ENCODE measurements at places on chromosomes 5 and 9.

DNA sequence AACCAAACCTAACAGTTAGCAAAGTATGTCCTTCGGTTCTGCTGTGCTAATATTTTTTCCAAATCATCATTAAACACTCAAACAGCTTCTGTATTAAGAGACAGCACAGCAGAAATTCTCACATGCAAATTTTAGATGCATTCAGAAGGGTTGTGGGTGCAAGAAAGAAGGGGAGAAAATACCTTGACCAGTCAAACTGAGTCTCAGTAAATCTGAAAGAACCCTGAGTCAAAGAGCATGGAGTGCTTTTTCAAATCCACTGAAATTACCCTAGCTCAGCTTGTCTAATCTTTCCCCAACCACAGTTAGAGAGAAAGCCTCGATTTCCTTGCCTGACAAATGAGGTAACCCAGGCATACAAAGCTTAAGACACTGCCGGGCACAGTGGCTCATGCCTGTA is 55.1 kb downstream of the RETREG1 start:
- DNase-seq = no peak

GRCh38 chr9:114015607-114016006 is 62.5 kb downstream of the AMBP start:
- DNase-seq = no peak

DNA sequence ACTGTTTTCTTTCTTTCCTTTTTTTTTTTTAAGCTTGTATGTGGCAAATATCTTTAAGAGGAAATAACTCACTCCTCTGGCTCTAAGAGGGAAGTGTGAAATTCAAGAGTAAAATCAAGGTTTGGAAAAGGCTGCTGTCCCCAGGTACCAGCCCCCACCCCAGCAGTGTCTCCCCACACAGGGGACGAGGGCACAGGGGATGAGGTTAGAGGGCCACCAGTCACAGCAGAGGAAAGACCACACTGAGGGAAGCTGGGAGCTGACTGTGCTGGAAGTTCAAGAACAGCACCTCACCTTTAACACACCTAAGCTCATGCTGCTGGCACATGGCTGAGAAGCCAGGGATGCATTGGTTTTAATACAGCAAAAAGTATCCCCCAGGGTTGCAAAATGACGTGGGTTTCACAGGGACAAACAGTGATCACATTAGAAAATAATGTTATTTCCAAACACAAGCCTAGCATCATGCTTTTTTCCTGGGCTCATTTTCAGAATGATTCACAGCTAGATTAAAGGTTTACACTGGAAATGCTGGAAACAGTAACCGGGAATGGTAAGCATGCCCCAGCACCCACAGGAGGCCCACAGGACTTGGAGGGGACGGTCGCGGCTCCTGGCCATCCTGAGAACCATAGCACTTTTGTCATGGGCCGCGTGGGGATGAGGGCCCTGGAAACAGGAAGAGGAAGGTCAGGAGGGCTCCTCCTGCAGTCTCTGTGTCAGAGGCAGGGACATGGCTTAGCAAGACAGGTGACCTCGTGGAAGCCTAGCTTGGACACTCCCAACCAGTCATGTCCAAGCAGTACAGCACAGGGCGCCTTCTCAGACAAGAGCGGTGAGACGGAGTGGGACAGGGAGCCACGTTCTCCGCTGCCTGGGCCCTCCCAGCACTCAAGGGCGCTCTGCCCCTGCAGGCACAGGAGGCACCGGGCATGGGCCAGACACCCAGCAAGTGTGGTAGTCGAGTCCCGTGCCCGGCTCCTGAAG is 6.9 kb downstream of the LPCAT1 start:
- DNase-seq = no peak

- DNase-seq = no peak
Measured at GRCh38 chr5:56227691-56228090, 5.4 kb downstream of the ANKRD55 start.

DNA sequence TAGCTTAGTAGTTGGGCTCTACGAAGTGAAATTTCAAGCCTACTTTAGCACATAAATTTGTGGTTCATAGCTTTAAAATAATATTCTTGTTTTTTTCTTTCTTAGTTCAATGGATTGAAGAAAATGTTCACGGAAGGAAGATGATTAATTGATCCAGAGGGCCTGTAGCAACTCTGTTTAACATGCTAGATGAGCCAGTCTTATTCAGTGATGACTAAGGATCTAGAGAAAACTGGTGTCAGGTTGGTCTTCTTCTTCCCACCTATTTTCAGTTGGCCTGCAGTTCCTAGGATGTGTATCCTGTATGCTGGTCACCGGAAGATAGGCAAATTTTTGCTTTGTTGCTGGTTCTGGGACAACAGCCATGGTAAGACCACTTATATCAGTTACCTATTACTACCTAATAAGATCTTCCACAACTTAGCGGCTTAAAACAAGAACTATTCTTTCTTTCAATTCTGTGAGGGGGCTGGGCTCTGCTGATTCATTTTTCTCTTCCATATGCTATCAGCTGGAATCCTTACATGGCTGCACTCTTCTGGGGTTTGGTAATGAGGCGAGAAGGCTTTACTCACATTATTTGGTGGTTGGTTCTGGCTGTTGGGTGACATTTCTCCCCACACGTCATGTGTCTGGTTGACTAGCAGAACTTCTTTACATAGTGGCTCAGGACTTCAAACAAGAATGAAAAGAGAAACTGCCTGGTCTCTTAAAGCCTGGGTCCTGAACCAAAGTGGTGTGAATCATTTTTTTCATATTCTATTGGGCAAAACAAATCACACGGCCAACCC is 182.7 kb upstream of the ACTBL2 start:
- no peak for DNase-seq

DNA sequence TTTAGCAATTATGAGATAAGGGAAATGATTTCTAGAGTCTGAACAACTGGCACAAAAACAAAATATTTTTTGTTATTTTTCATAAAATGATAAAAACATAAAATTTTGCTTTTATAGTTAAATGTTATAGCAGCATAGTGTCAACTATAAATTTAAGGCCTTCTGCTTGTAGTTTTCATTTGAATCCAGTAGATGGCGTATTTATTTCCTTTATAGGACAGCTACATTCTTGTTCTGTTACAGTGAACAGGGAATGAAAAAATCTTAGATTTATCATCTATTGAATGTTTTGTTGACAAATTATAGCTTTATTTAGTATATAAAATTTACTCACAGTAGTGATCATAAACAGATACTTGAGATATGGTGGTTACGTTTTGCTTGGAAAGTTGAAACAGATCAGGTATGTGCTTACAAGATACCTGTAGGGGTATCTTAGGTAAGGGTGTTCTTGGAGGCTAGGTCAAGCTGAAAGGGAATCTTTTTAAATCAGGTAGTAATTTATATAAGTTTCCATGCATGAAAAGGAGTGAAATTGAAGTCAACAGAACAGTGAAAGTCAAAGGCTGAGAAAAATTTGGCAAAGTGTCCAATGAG is 239.3 kb upstream of the GRIN3A start:
- no peak for DNase-seq

DNA sequence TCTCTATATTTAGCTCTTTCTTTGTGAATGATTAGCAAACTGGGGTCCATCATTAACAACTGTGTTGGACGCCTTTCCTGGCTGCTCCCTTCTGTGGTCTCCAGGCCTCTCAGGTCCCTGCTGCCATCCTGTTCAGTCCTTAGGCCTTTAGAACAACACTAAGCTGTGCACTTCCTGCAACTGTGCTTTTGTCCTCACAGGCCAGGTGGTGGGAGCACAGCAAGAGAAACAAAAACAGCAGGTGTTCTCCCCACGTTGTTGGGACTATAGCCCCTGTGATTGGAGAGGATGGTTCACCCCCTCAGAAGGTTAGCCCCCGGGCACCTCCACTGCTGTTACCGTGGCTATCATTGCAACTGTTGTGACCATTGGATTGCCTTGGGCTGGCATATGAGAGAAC is 41.7 kb upstream of the CLINT1 start:
- DNase-seq = no peak

DNA sequence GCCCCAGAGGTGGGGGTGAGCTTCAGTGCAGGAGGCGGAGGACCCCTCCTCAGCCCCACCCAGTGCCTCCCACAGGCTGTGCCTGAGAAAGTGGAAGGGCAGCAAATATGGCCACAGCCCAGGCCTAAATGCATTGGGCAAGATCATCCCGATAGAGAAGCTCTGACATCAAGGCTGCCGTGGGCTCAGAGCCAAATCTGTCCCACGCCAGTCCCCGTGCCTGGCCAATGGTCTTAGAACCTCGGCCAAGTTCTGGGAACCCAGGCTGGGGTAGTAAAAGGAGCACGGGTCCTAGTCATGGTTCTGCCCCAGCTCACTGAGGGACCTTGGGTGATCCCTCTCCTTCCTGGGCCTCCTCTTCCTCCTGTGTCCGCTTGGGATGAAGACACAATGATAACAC is 27.7 kb upstream of the TNIP1 start:
- no peak for DNase-seq

- DNase-seq = no peak
Measured at GRCh38 chr5:14364096-14364495, 217.5 kb upstream of the OTULINL start.

GRCh38 chr5:140550147-140551079 is 3.0 kb downstream of the EIF4EBP3 start:
- DNase-seq = no peak

DNA sequence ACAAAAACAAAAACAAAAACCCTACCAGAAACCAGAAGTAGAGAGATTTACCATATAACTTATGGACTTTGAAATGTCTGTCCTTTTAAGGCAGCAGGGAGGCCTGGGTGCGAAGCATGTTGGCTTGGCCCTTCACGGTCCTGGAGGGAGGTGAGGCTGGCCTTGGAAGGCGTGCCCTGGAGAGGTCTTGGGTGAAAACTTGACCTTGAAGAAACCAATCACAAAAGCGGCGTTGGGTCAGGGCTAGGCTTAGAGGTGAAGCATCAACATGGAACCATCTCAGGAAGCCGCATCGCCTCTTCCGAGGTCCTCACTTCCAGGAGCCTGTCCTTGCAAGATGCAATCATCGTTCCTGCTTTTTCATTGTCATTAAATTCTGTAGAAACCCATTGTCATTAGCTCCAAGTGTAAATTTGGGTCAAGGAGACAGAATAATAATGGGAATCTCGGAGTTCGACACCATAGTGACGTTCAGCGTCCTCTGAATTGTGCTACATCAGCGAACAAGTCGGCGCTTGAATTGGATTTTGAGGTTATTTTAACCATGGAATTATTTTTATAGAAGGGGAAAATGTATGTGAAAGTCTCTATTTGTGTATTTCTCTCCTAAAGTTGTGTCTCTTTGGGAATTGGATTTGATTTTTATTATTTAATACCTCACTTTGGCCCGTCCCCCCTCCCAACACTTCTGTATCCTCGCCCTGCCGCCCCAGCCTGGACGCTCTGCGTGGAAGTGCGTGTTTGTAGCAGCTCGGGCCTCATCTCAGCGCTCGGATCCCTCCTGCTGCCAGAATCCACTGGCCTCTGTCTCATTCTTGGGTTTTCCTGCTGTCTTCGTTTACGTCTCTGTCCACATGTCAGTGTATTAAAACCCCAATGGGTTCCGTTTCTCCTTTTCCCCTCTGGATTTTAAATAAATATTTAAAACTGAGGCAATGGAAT is 11.1 kb upstream of the ORM1 start:
- DNase-seq = no peak

- no peak for DNase-seq
Measured at GRCh38 chr5:89857790-89858189, 551.8 kb downstream of the CETN3 start.

- no peak for DNase-seq
Measured at GRCh38 chr9:137407590-137408300, 15.2 kb downstream of the EXD3 start.

DNA sequence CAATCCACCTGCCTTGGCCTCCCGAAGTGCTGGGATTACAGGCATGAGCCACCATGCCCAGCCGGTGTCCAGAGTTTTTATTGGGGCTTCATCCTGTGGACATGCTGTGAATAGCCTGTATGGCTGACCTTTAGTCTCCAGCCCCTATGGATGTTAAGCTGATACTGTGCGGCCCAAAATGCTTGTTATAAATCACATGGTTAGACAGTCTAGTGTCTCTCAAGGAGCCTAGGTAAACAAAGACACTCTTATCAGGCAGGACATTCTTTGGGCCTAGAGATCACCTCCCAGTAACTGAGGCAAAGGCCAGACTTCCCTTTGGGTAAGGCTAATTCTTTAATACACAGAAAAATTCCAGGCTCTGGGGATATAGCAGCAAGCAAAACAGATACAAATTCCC is 22.0 kb upstream of the SLC46A2 start:
- no peak for DNase-seq

DNA sequence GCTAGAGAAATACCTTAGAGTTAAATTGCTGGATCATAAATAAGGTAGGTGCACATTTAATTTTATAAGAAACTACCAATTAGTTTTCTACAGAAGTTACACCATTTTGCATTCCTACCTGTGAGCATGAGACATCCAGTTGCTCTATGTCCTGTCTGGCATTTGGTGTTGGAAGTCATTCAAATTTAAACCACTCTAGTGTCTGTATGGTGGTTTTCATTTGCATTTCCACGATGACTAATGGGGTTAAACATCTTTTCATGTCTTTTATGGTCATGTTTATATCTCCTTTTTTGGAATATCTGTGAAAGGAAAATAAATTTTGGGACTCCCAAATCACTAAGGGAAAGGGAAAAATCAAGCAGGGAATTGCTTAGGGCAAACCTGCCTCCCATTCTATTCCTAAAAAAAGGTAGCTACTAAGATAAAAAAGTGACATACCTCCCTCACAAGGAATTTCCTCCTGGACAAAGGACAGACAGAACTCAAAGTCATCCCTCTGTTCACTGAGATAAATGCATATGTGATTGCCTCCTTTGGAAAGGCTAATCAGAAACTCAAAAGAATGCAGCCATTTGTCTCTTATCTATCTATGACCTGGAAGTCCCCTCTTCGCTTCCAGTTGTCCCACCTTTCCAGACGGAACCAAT is 31.6 kb upstream of the ADCY2 start:
- no peak for DNase-seq

- no peak for DNase-seq
Measured at GRCh38 chr9:20200991-20201431, 412.2 kb upstream of the SLC24A2 start.

- no peak for DNase-seq
Measured at GRCh38 chr9:83280268-83280667, 217.3 kb upstream of the RASEF start.

GRCh38 chr9:134902936-134903335 is 14.8 kb downstream of the FCN1 start:
- no peak for DNase-seq

Measured in stimulated activated CD8-positive, alpha-beta memory T cell treated with anti-CD3 and anti-CD28 coated beads, Interleukin-7, amount 100 ng/mL, for 4 hours (primary cell).